Right hindlimb (tissue), 1 donor: ENCODE measurements at places on chromosomes 2 and 18.

- no peak for DNase-seq
These were observed 107.8 kb downstream of the MSH2 start for GRCh38 chr2:47510745-47511144.

GRCh38 chr18:65983750-65984149, 232.9 kb downstream of the CDH7 start:
- DNase-seq: no peak

GRCh38 chr2:4354164-4354563, 650.8 kb downstream of the DCDC2C start:
- DNase-seq: no peak

DNA sequence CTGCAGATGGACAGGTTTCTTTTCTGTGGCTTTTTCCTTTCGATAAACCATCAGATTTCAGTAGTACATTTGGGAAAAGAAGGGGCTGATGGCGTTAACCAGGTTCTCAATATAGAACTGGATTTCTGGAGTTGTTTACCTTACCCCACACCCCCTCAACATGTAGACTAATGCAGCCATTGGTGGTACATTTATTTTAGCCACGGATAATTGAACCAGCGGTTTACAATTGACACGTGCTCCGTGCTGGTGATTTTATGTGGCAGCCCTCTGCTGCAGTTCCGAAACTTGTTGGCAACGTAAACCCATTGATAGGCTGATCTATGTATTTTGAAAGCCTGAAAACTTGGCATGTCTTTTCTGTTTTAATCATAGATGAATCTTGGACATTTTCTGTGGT, 5.4 kb downstream of the SOX11 start:
- DNase-seq: no peak

GRCh38 chr2:167100506-167100905, 212.2 kb downstream of the XIRP2 start:
- DNase-seq: no peak

- peak; percentile 70 for DNase-seq
These were observed 1.7 kb upstream of the QPCT start for GRCh38 chr2:37342591-37343220.
